ENCODE measurements at places on chromosomes 2 and 18.

DNA sequence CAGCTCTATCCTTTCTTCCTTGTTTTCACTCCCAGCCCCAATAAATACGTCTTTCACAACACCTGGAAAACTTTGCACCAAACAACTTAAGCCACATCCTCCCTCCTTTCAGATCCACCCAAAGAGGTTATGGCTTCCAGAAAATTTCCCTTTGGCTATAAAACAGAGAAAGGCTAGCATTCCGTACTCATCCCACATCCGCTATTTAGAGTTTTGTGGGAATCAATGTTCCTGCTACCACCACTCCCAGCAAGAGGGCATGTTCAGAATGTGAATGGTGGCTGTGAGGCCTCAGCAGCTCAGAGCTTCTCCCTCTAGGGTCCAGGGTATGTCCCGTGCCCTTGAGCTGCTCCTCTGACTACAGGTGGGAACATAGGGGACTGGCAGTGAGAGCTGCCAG, 214.6 kb downstream of the NCK2 start:
- no peak for DNase-seq

DNA sequence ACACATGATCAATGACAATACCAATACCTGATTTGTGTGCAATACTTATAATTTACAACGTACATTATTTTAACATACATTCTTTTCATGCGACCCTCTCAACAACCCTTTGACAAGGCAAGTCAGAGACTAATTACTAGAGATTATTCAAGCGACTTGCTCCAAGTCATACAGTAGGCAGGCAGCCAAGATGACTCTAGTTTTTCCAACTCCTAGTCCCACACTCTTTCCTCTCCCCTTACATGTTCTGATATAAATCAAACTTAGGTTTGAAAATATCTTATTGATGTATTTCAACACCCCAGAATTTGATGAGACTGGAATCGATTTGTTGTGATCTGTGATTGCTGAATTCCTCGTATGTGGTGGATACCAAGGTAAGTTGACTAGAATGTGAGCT, 8.0 kb upstream of the CYP27C1 start:
- no peak for DNase-seq

GRCh38 chr2:191927991-191928390, 81.1 kb upstream of the CAVIN2 start:
- DNase-seq, result no peak

- DNase-seq, result no peak
These were observed 234.8 kb upstream of the SMAD2 start for GRCh38 chr18:48165111-48165866.

- DNase-seq, result peak; percentile 54
These were observed 207.9 kb downstream of the ARL4C start for GRCh38 chr2:234288974-234289455.

GRCh38 chr2:24343225-24343882, 17.0 kb downstream of the ITSN2 start:
- no peak for DNase-seq

GRCh38 chr2:11203480-11203879, 48.2 kb downstream of the SLC66A3 start:
- DNase-seq, result peak; percentile 7

DNA sequence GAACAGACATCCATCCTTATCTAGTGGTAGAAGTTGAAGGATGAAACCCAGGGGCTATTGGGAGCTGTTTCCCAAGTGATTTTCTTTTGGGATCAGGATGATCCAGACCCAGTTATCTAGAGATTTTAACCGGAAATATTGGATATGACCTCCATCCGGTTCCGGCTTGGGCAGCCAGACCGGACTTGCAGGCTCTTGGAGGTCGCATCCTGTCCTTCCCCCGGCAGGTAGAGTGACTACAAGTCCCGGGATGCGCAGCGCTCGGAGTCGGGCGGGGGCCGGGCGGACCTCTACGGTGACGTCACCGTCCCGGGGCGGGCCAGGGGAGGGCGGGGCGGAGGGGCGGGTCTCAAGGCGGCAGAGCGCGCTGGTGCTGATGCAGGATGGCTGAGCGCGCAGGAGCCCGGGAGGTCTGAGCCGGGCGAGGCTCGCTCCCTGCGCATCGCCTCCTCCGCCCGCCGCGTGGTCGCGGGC, at the start of gene KIF5C:
KIF5C (plus strand) TSS at position 360 of the 474 bp plus-strand sequence. CDS start 391 bp downstream, outside the sequence.
- peak; percentile 91 for DNase-seq

GRCh38 chr2:112239862-112240261, 15.0 kb downstream of the ZC3H8 start:
- DNase-seq, result no peak

DNA sequence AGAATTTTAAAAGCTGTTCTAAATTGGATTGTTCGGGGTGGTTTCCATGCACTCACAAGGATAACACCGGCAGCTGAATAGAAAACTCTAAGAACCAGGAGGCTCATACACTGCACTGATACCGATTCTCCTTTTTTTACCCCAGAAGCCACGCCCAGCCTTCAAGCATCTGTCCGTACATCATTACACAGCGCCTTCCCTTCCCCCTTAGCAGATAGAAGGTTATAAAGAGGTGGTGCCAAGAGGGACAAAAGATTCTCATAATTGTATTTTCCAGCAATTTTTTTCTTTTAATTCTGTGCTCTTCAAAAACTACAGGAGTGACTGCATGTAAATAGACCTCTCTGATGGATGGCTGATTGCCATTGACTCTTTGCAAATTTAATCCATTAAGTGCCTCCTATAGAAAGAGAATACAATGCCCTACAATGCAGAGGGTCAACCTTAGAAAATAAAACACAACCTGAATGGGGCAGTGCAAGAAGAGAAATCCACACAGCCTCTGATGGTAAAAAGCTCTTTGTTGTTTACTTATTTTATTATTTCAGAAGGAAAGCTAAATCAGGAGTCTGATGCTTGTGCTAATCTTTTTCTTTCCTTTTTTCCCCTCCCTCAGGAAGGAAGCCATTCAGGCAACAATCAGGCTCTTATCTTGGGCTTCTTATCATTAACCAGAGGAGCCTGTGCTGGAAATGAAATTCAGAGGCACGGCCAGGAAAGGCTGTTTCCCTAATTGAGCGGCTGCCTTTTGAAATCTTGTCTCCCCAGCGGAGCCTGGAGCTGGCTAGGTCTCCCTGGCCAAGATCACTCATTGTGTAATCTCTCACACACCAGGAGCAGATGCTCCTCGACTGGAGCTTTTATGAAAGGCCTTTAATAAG, 198.9 kb upstream of the NABP1 start:
- DNase-seq, result no peak

DNA sequence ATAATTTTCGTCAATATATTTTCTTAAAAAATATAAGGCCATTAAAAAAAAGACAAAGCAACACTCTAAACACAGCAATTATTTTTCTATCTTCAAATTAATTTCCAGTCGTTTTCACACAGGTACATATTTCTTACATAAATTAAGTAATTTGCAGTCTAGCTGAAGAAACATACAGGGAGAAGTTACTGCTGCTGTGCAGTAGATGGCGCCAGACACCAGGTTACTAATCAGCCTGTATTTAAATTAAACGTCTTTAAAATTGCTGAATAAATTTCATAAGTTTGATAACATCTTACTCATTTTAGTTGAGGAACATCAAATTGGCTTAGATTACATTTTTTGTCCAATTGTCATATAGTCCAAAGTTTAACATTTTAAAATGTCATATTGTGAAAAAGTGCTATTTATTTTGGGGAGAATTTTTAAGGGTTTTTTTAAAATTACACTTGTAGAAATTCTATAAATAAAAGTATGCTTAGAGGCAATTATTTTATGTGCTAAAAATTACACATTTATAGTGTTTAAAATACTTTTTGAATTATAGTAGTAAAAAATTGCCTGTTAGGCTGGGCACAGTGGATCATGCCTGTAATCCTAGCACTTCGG, 88.4 kb downstream of the PMAIP1 start:
- DNase-seq, result peak; percentile 44

DNA sequence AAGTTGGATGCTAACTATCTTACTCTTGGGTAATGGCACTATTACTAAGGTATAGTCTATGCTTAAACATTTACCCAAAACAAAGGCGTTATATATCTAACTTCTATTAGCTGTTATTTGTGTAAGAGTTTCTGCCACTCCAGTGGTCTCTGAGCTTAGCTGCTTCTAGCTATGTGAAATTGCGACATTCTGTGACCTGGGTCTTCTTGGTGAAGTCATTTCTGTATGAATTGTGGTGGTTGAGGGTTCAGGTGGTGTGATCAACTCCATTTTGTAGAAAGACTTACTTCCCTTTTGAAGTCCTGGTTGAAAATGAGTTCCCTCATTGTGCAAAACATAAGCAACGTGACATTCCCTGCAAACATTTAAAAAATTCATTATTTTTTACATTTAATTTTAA, 221.6 kb downstream of the PIK3C3 start:
- no peak for DNase-seq

DNA sequence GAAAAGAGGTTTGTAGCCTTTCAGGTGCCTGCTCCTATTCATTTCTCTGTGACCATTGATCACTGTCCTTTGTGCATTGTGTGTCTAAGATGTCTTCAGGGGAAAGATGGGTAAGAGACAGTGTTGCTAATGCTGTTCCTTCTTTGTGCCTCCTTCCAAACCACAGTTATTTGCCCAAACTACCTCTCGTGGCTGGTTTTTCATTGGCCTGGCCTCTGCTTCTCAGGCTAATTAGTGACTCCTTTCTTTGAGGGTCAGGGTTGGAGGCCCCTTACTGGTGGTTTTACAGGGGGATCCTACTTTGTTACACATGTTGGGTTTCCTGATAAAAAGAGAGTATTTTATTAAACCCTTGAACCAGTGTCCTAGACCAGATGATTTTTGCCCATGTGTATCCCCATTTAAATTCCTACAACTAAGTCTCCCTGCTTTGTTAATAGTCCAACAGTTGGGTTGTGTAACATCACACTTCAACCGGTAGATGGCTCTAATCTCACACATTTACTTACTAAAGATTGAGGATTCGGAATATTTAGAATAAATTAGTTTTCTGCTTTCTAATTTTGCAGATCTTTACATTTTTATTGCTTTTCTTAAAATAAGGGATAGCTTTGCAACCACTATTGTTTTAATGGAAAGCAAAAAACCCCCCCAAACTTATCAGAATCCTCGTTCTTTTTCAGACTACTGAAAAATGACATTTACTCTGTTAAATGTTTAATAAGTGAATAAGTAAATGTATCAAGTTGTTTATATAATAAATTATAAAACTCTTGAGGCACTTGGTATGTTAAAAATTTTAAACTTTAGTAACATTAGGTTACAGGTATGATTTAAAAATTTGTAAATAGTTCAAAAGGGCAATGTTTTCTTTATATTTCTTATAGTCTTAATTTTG, 2.4 kb downstream of the MARS2 start:
- DNase-seq, result no peak

DNA sequence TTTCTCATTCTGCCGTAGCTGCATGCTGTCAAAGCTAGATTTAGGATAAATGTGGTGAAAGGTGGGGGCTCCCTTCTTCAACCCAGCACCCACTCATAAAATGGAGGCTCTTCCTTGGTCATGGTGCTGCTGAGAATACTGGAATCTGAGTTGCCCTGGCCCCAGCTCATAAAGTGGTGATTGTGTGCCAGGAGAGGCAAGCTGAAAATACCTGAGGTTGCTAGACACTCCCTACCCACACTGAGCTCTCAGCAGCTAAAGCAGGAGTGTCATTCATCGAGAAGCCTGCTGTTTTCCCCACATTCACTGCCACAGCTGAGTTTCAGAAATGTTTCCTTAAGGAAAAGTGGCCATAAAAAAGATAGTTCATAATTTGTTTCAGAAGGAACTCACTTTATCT, 297.1 kb upstream of the RBMS1 start:
- DNase-seq, result no peak

DNA sequence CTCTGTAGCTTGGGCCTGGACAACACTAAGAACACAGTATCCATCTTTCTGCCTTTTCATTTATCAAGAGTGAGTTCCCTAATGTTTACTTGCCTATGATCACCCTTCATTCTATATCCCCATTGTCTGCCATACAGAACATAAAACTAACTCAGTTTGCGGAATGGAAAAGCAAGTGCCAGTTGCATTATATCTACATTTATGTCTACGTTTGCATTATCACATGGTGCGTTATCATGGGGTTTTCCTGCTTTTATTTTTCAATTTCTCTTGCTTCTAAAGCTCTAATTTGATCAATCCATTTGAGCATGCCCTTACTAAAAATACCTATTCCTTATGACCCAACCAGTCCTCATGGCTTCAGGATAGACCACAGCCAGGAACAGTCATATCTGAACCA, 421.6 kb upstream of the VWC2L start:
- no peak for DNase-seq

- no peak for DNase-seq
These were observed 16.4 kb downstream of the TMEM18 start for GRCh38 chr2:660586-661359.

DNA sequence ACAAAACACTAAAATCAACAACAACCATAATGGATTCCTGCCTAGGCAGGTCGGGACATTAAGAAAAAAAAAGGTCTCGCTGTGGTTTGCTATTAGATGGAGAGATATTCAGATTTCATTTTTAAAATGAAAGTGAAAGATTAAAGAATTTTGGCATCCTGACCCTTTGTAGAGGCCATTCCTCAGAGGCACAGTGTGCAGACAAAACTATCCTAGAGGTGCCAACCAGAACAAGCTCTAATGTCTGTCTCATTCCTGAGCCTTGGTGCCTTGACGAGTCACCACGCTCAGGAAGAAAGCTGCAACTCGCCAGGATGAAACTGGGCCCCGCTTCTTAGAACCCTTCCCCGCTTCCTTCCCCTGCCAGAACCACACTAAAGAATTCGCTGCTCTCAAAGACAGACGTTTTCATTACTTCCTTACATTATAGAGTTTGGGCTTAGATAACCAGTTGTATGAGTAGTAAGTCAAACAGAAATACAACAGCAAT, 156.0 kb downstream of the TGIF1 start:
- DNase-seq, result no peak

GRCh38 chr2:25358836-25359235, 17.1 kb upstream of the DNMT3A start:
- no peak for DNase-seq

DNA sequence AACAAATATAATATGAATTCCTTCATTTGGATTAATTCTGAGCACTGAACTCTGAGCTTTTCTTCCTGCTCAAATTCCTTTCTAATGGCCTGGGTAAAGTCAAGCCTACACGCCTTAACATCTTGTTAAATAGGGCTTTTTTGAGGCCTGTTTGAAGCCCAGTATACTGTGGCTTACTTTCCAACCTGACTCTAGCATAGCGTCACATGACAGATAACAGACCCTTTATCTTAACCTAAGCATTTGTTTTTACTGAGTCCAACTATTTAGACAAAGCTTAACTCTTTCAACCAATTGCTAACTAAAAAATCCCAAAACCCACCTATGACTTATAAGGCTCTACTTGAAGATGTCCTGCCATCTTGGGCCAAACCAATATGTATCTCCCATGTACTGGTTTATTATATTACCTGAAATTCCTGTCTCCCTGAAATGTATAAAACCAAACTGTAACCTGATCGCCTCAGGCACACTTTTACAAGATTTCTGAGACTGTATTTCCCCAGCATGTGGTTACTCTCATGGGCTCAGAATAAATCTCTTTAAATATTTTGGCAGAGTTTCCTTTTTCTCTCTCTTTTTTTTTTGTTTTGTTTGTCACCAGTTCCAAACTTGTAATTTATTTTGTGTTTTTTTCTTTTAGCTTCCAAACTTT, 271.1 kb upstream of the VWC2L start:
- no peak for DNase-seq
